Peyer's patch (tissue), 4 donors: ENCODE measurements at places on chromosomes 12 and 14.

GRCh38 chr12:62724285-62724684, 210.7 kb downstream of the PPM1H start:
- DNase-seq = no peak

DNA sequence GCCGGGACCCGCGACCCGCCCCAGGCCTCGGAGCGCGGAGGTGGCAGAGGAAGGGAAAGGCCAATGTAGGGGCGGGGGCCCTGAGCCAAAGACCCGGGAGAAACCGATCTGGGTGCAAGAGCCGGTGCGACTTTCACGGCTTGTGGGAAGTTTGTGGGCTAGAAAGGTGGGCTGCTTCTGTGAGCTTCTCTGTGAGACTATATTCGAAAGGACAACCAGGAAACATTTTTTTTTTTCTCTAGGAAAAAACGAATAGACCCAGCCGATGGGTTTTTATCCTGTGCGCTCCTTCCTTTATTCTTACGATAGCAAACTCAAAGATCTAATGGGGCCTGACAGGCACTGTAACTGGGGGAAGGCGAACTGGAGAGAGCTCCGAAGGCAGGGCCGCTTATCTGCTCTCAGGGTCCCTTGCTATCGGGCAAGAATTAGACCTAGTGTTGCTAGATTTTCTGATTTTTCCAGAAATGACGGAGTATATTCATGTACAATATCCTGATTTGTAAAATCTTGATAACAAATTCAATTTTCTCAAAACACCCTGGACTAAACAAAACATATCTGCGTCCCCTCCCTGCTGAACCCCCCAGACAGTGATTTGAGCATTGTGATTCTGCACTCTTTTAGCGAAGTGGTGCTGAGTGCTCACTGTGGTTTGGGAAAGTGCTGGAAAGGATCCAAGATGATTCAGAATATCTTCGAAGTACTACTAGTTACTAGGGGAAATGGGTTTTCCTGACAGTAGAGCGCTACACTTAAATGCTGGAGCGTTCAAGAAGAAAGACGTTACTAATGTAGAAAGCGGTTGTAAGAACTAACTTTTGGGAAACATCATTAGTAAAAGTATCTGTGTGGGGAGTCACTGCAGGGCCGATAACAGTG, 563 bp upstream of the STXBP6 start:
- no peak for DNase-seq

DNA sequence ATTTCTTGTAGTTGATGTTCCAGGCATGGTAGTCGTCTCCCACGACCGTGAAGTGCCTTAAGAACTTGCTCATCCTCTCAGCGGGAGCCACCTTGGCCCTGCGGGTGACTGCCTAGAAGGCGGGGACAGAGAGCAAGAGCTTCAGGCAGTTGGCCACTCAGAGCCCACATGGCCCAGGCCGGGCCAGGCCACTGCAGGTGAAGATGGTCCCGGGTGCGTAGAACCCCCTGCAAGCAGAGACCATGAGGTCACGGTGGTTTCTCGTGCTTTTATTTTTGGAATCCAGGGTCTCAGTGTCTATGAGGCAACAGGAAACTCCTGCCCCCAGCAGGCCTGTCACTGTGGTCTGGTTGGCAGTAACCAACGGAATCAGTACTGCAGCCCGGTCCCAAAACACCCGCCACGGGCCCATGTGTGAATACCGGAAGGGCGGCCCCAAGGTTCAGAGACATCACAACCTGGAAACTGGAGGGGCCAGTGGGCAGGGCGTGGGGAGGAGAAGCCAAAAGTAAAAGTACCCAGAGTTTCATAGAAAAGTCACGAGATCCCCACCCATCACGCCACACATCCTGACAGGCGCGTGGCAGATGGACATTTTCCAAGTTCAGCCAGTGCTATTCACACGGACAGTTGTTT, 27.5 kb downstream of the HVCN1 start:
- no peak for DNase-seq

- no peak for DNase-seq
Observed at GRCh38 chr14:90678420-90678819, 137.8 kb downstream of the TTC7B start.

- DNase-seq = no peak
Observed at GRCh38 chr12:63845726-63846125, 1.2 kb downstream of the SRGAP1 start.

- DNase-seq = no peak
Observed at GRCh38 chr12:121797937-121798786, 4.7 kb upstream of the RHOF start.

DNA sequence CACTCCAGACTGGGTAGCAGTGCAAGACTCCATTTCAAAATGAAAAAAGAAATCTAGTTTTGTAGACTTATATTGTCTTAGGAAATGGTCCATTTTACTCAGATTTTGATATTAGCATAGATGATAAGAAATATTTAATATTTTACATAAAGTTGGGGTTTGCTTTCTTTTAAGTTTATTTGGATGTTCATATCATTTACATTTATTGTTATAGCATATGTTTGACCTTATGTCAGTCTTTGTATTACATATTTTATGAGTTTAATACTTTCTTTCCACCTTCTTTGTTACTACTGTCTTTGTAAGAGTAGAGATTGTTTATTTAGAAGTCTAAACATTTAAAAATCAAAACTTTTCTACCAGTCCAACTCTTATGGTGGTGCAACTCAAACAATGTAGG, 162.7 kb upstream of the OTX2 start:
- no peak for DNase-seq

GRCh38 chr12:100576331-100577036, 3.0 kb downstream of the GAS2L3 start:
- DNase-seq = no peak

- no peak for DNase-seq
Observed at GRCh38 chr12:124675881-124676713, 108.7 kb upstream of the NCOR2 start.

GRCh38 chr12:101737476-101737875, 1.8 kb downstream of the SYCP3 start:
- DNase-seq = no peak

GRCh38 chr12:124013073-124013472, 40.1 kb downstream of the ZNF664 start:
- no peak for DNase-seq

GRCh38 chr12:110860833-110861296, 14.1 kb downstream of the CCDC63 start:
- DNase-seq = no peak

GRCh38 chr12:67437011-67437410, 167.9 kb downstream of the CAND1 start:
- no peak for DNase-seq

GRCh38 chr12:38759621-38760020, 145.8 kb downstream of the CPNE8 start:
- DNase-seq = no peak

- no peak for DNase-seq
Observed at GRCh38 chr12:50542448-50542847, 37.7 kb downstream of the DIP2B start.

DNA sequence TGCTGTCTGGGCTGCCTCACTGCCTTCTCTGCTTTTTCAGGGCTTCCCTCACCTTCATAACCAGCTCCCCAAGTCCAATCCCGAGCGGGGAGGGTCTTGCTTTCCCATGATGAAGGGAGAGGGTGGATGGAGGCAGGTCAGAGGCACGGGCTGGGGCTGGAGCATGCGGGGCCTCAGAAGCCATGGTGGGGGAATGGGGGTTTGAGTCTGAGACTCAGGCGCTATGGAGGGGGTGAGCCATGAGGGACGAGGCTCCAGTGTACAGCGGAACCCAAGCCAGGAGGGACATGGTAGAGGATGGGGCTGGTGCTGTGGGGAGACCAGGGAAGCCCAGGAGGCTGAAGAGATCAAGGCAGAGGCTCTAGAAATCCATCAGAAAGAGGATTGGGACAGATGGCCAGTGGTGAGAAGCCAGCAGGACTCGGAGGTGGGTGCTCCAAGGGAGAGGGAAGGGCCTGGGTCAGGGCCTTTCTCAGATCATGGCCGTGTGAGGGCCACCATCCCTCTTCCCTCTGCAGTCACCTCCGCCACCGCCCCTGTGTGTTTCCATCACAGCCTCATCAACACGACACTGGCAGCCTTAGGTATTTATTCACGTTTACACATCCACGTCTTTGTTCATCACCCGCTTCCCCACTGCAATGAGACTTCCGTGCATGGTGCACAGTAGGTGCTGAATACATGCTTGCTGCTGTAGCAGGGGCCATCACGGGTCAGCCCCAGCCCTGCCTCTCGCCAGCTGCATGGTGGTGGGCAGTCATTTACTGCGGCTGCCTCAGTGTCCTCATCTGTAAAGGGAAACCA, 144.7 kb downstream of the ADGRD1 start:
- DNase-seq = peak; percentile 32

DNA sequence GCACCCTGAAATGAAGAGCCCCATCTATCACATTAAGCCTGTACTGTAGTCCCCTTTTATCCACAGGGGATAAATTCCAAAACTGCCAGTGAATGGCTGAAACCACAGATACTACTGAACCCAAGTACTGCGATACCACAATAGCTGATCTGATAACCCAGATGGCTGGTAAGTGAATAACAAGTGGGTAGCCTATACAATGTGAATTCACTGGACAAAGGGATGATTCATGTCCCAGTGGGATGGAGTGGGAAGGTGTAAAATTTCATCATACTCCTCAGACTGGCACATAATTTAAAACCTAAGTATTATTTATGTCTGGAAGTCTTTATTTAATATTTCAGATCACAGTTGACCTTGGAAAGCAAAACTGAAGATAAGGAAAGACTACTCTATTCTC, 201.3 kb downstream of the GPHN start:
- DNase-seq = no peak

- no peak for DNase-seq
Observed at GRCh38 chr12:3520711-3521110, 29.7 kb downstream of the PRMT8 start.

DNA sequence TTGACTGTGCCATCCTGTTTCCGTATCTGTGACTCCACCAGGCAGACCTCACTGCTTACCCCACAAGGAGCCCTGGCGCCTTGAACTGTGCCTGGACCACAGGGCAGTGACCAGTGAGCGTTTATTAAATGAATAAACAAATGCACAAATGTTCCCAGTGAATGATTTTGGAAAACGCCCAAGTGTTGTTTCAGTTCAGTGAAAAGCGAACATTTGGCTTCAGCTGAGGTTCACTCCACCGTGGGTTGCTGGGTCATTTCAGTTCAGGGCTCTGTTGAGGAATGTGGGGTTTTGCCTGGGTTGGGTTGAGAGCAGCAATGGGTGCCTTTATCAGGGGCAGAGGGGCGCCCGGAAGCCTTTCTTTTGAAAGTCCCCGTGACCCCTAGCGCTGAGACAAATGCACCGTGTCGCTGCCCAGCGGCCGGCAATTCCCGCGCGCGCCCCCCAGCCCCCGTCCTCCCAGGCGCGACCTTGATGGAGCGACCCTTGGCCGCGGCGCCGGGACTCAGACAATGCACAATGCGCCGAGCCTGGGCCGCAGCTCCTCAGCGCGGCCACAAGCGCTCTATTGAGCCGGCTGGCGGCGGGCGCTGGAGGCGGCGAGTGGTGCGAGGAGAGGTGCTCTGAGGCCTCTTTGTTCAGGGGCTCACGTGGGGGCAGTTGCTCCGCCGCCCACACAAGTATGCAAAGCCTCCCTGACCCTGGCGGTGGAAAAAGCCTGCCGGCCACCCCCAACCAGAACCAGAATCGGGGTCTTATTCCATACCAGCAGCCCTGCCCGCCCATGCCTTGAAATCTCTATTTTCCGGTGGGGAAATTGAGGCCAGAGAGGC, 40.5 kb upstream of the CLMN start:
- DNase-seq = no peak

GRCh38 chr14:85471744-85472143, 58.2 kb upstream of the FLRT2 start:
- DNase-seq = no peak

DNA sequence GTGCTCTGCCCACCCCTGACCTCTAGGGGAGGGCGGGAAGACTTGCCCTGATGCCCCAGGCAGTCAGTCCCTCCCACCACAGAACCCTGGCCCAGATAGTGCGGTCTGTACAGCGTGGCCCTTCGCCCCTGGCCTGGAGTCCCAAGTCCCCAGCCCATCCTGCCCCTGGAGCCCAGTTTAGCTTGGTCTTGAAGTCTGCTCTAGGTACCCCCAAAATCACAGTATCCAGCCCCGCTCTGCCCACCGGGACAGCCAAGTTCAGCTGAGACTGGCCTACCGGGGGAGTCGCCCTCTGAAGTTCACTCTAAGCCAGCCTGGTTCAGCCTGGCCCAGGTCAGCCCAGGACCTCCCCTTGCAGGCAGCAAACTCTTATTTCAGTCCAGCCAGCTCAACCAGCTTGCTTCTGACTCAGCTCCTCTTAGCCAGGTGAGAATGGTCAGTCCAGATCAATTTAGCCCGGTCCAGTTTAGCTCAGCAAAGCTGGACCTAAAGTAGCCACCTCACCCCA, 75.9 kb downstream of the TMEM121 start:
- DNase-seq = no peak

DNA sequence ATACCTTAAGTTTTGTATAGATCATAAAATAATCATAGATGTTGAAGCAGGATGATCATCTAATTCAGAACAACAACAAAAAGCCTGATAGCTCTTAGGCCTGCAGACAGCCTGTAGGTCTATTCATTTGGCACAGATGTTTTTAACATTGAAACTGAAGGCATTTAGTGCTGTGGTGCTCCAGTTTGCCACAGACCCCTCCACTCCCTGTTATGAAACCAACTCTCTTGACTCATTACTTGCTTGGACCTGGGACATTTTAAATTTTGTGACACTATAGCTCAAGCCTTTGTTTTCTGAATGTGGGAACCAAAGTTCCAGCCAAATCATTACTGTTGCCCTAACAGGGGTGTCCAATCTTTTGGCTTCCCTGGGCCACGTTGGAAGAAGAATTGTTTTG, 9.1 kb downstream of the PRKCH start:
- DNase-seq = no peak

DNA sequence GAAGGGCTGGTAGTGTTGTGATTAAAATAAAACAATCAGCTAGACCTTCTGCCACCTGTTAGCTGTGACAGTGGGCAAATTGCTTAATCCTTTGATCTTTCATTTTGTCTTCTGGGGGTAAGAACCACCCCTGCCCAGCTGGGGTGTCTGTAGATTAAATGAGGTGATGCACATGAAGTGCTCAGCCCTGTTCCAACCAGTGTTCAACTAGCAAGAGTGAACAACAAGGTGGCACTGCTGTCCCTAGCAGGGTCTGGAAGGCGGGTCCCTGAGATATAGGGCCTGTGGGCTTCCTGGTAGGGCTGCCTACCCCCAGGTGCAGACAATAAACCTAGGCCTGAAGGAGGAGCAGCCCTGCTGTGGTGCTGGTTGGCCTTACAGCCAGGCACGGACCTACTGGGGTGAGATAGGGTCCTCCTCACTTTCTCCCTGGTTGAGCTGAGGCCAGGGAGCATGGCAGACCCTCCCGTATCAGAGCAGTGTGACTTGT, 60.6 kb downstream of the ARL6IP4 start:
- DNase-seq = no peak
